Stimulated activated CD4-positive, alpha-beta T cell treated with anti-CD3 and anti-CD28 coated beads, TNF-alpha, amount 100 ng/mL, for 48 hours (primary cell): ENCODE measurements at places on chromosomes 7 and 10.
A peak's percentile ranks its signal among the peaks of the same experiment; 100 is the strongest.

GRCh38 chr10:87622314-87623004, 37.2 kb upstream of the PAPSS2 start:
- no peak for DNase-seq

DNA sequence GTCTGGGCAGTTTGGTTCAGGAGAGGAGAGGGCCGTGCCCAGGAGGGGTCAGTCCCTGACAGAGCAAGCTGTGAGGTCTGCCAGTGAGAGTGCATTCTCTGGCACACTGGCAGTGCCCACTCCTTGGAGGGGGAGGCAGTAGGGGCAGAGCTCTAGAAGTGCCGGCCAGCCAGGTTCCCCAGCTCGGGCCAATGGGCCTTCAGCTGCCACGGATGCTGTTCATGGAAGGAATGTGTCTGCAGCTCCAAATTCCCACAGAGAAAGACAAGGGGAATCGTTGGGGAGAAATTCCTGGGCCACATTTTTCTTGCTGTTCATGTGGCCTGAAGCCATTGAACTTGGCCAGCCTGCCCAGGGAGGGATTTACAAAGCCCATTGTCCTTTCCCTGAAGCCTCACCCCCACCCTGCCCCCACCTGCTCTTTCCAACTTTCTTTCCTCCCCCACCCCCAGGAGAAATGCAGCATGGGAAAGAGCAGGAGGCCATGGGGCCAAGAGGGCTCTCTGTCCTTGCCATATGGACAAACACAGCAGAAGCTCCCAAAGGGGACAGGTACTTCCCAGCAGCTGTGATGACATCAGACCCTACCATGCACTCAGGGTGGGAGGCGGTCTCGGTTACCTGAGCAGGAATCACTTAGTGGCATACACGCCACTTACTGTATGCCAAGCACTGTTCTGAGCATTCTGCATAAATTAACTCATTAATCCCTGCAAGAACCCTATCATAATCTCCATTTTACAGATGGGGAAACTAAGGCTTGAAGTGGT, 70.7 kb downstream of the ARHGAP22 start:
- no peak for DNase-seq

DNA sequence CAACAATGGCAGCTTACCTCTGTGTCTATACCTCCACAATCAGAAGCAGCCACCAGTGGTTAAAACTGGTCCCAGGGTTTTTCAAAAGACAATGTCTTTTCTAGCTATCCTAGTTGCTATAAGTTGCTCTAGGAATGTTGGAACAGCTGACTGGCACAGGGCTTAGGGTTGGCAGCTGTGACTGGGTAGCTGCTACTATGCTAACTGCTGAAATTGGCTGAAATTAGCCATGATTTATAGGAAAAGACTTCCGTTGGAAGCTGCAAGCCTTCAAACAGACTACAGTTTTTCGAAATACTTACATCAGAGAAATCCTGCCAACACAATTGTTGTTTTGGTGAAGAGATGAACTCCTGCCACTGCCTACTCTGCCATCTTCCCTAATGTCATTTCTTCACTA, 102.3 kb downstream of the MKX start:
- DNase-seq = no peak

DNA sequence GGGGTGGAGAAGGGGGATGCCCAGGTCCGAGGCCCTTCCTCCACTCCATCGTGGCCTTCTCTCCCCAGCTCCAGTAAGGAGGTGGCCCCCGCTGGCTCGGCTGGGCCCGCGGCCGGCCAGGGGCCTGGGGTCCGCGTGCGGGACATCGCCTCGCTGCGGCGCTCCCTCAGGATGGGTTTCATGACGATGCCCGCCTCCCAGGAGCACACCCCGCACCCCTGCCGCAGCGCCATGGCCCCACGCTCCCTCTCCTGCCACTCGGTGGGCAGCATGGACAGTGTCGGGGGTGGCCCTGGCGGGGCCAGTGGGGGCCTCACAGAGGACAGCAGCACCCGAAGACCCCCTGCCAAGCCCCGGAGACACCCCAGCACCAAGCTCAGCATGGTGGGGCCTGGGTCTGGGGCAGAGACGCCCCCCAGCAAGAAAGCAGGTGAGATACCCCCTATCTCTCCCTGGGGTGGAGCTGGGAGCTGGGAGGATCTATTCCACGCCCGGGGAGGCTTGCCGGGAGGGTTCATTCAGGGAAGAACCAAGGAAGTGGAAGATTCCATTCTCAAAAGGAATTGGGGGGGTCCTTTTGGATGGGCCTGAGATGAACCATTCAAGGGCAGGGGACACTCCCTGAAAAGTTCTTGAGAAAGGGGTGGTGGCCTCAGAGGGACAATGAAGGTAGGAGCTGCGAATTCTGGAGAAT, 3.2 kb downstream of the NYAP1 start:
- DNase-seq = no peak

DNA sequence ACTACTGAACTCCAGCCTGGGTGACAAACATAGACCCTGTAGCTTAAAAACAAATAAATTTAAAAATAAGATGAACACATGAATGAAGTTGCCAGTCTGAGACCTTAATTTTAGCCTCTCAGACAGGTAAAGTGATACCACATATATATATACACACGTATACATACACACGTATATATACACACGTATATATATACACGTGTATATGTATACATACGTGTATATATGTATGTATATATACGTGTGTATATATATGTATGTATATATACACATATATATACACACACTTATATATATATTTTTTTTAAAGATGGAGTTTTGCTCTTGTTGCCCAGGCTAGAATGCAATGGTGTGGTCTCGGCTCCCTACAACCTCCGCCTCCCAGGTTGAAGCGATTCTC, 62.7 kb downstream of the UBE2H start:
- DNase-seq = no peak

DNA sequence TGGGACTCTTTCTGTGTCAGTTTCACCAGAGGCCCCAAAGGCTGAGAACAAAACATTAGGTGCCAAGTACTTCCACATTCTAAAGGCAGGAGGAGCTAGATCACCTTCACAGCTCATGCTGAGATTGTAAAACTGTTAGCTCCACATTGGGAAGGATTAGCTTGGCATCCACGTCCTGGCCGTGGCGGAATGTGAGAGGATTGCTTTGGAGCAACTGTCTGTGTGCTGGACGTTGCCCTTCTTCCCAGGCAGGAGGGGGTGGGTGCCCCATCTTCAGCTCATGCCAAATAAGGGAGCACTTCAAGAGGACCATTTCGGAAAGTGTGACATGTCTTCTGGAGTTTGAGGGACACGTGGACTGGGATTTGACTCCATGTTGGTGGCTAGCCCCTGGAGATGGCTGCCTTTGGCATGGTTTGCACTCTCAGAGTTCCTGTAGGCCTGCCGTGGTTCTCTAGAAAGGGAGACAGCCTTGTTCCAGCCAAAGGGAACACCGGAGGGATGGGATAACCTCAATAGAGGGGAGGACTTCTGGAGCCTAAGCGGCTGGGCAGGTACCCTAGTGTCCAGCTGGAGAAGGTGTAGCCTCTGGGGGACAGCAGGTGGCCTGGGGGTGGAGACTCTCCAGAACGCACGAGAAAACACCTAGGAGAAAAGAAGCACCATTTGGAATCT, 19.9 kb upstream of the FMC1 start:
- no peak for DNase-seq

DNA sequence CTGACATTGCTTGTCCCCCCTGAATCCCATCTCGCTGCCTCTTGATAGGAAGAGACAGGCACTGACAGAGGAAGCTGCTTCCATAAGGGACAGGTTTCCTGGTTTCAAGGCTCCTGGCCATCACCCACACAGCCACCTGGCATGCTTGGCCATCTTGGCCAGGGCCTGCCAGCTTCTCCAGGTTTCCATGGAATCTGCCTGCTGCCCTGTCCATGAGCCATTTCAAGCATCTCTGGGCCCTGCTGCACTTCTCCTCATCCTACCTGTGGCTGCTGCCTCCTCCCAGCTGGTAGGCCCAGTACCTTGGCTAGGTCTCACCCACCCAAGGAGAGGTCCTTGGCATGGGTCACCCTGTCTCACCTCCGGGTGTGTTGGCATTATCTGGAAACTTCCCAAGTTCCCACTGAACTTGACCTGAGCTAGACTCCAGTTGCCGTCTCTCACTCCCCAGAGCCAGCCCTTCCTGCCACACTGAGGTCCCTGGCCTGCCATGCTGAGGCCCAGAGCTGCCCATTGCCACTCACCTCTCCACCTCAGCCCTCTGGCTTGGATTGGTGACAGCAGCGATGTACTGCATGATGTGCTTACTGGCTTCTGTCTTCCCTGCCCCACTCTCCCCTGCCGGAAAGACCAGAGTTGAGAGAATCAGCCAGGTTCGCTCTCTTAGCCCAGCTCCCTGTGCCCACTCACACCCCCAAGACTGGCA, 2.6 kb downstream of the MYO1G start:
- DNase-seq = no peak

- DNase-seq = no peak
Measured at GRCh38 chr7:14501436-14501835, 401.1 kb downstream of the DGKB start.

DNA sequence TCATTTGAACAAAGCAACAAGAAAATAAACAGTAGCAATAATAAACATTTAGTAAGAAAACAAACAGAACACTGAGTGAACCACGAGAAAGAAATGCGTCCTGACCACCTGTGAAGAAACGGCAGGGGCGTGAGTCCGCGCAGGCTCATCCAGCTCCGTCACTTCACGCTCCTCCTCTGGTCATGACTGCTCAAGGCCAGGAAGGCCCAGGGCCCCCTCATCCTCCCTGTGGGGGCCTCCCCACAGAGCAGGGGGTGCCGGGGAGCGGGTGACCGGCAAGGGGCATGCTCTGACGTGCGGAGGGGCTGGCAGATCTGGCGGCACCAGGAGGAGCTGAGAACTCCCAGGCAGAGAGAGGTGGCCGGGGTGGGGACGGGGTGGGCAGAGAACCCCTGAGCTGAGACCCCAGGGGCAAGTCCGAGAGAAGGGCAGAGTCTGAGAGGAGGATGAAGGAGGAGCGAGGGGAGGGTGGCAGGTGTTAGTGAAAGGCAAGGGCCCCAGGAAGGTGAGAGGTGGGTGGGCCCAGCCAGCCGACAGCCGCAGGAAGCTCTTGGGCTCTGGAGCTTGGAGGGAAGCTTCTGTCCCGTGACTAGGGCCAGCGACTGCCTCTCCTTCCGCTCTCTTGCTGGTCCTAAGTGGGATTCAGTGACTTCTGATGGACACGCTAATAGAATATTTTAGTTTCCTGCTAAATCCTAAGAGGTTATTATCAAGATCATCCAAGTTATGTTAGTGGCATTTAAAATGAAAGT, 223.9 kb downstream of the TCERG1L start:
- no peak for DNase-seq

DNA sequence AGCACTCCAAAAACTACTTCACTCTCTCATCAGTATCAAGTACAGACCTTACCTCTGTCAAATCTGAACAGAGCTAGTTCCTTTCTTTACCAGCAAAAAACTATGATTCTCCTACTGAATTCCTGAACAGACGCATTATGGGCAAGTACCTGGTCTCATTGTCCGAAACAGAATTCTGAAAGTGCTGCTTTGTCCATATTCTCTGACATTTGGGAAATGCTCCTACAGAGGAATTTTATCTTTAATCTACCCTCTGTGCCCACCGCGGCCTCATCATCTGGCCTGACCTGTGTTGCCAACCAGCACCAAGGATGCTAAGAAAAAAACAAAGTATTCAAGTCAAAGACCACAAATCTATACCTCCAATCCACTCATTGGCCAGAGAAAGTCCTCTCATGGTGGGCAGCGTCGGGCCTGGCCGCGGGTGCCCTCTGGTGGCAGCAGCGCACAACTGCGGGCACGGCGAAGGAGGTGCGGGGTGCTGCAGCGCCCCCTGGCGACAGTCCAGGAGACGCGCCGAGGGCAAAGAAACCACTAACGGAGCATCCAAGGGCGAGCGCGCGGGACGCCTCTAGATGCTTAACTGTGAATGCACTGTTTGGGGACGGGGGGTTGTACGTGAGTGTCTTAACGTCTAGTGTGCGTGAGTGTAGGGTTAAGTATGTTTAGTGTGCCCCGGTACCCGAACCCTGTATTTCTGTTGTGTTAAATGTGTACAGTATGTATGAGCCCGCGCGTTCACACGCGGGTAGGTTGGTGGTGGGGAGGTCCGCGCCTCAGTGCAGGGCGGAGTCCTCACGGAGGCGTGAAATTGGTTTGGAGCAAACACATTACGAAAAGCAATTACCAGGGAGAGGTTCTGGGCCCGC, 5.0 kb upstream of the GBX1 start:
- peak; percentile 65 for DNase-seq

GRCh38 chr7:53237344-53237913, 202.0 kb downstream of the POM121L12 start:
- no peak for DNase-seq

- no peak for DNase-seq
Measured at GRCh38 chr7:150335774-150336112, 5.7 kb downstream of the RARRES2 start.

- DNase-seq = no peak
Measured at GRCh38 chr7:133114519-133114918, 32.6 kb upstream of the CHCHD3 start.

DNA sequence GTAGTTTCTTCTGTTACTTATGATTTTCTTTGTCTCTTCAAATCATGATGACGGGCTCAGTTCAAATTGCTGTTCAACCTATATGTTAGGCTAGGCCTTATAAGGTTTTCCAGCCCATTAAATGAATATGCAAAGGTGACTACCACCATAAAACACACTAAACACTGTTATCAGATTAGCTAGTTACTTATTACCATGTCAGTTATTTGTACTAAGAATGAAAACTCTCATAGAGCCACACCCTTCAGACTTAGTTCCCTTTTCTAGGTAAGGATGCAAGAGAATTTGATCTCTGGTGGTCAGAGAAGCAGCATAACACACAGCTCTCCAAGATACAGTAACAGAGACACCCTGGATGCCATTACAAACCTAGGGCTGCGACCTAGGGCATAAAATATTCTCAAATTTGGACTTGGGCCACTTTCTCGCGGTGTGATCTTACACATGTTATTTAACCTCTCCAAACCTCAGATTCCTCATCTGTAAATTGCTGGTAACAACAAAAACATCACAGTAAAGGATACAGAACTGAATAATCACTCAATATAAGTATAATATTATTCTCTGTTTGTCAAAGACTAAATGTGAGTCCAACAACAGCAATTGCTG, 35.6 kb downstream of the ANKMY2 start:
- no peak for DNase-seq

- DNase-seq = no peak
Measured at GRCh38 chr7:33743594-33743993, 161.7 kb upstream of the BMPER start.

- DNase-seq = no peak
Measured at GRCh38 chr7:150450491-150451001, at the start of gene GIMAP8. Gene GIMAP8, plus strand, starts transcription at chr7:150450630. Its CDS starts 16,069 bp downstream, at chr7:150466699.
